Vagina (tissue), 2 donors: ENCODE measurements at places on chromosomes 12 and 14. TPM values are rescaled to one million over a fixed set of nuclear protein-coding genes. Genes with fewer than 3 reads are reported as not detected.
A peak's percentile ranks its signal among the peaks of the same experiment; 100 is the strongest.

The DHRS4L2 gene
- total RNA-seq: 16.7 TPM

The CD27 gene
- 1.2 TPM for total RNA-seq

The TMEM233 gene
- 0.49 TPM for total RNA-seq

The SLC17A8 gene
- not detected for total RNA-seq

The PRKAB1 gene
- 68.3 TPM for total RNA-seq

The SPTB gene
- total RNA-seq: 0.98 TPM

The TMEM117 gene
- 22.1 TPM for total RNA-seq

The GAPDH gene
- 2,297 TPM for total RNA-seq

The TOX4 gene
- total RNA-seq: 23.3 TPM

The IL22 gene
- not detected for total RNA-seq

The KIF5A gene
- total RNA-seq: 4.4 TPM

The ARHGAP9 gene
- 28.7 TPM for total RNA-seq

The CLEC1A gene
- 2.2 TPM for total RNA-seq

DNA sequence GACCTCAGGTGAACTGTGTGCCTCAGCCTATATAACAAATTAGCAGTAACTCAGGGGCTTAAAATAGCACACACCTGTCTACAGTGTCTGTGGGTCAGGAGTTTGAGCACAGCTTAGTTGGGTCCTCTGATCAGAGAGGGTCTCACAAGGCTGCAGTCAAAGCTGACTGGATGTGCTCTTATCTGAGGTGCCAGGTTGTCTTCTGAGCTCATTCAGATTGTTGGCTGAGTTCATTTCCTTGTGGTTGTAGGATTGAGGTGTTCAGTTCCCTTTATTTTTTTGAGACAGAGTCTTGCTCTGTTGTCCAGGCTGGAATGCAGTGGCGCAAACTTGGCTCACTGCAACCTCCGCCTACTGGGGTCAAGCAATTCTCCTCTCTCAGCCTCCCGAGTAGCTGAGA, 164.7 kb downstream of the ADCK1 start:
- no peaks in the 10 kb centered on the region for H3K36me3 ChIP-seq
- no peaks in the 10 kb centered on the region for H3K27me3 ChIP-seq
- DNase-seq: no peak
- H3K4me1 ChIP-seq: peaks cover 6% of the 10 kb centered on the region
- H3K27ac ChIP-seq: no peak overlapping the region

DNA sequence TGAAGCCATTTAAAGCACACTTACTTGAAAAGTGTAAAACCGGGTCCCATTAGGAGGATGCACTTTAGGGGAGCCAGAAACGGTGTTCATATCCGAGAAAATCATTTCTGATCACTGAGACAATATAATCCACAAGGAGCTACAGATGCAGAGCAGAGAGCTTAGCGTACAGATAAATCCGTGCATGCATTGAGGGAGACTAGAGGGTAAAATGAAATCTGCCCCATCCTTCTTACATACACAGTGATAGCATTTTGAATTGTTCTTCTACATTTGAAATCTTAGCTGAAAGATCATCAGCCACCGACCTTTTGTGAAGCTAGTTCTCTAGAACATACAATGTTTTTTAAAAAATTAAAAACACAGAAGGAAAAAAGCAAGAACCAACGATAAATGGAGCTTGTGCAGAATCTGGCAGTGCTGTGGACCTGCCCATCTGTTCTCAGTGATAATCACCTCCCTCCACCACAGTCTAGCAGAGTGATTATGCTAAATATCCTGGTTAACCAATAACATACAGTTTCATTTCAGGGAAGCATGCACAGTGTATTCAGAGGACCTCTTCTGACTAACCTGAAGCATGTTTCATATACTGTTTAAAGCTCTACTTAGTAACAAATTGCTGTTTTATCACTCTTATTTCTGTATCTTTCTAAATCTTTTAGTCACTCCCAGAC, 161.1 kb downstream of the PPFIA2 start:
- no peak overlapping the region for H3K4me3 ChIP-seq
- no peaks in the 10 kb centered on the region for H3K36me3 ChIP-seq
- no peaks in the 10 kb centered on the region for H3K4me1 ChIP-seq
- no peak overlapping the region for H3K27ac ChIP-seq
- H3K27me3 ChIP-seq: no peaks in the 10 kb centered on the region
- no peak for DNase-seq

- no peaks in the 10 kb centered on the region for H3K27me3 ChIP-seq
- H3K27ac ChIP-seq: no peak overlapping the region
Observed at GRCh38 chr14:24247422-24247821, 5.0 kb upstream of the TINF2 start.

DNA sequence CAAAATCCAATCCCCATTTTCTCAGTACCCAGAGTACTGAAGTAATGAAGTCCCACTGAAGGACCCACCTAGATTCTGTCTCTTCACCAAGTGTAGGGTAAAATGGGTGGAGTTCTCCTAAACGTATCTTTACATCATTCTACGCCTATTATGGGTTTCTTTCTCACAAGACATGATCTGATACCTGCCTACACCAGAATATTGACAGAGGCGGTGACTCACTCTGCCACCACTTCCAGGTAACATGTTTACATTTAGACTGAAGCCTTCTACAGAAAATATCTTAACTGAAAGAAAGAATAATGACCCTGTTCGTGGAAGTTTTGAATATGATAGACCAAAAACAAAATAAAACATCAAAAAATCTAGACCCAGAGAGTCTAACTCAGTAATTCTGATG, 89.8 kb downstream of the BTG1 start:
- no peak for DNase-seq
- no peak overlapping the region for H3K4me3 ChIP-seq
- H3K4me1 ChIP-seq: peaks cover 11% of the 10 kb centered on the region
- H3K27ac ChIP-seq: no peak overlapping the region
- H3K36me3 ChIP-seq: no peaks in the 10 kb centered on the region

GRCh38 chr12:51620448-51620847, 29.4 kb downstream of the SCN8A start:
- H3K27me3 ChIP-seq: no peaks in the 10 kb centered on the region
- H3K36me3 ChIP-seq: no peaks in the 10 kb centered on the region
- H3K4me1 ChIP-seq: no peaks in the 10 kb centered on the region
- H3K27ac ChIP-seq: no peak overlapping the region

GRCh38 chr12:57342207-57342691, 88.6 kb downstream of the R3HDM2 start:
- no peak for DNase-seq
- H3K27ac ChIP-seq: no peak overlapping the region
- H3K4me1 ChIP-seq: no peaks in the 10 kb centered on the region
- H3K36me3 ChIP-seq: no peaks in the 10 kb centered on the region
- no peak overlapping the region for H3K4me3 ChIP-seq

GRCh38 chr14:54881235-54881760, 21.3 kb downstream of the GCH1 start:
- H3K4me3 ChIP-seq: peak overlapping the region; percentile 43
- peak overlapping the region; percentile 76 for H3K27ac ChIP-seq
- H3K27me3 ChIP-seq: no peaks in the 10 kb centered on the region
- DNase-seq: no peak

DNA sequence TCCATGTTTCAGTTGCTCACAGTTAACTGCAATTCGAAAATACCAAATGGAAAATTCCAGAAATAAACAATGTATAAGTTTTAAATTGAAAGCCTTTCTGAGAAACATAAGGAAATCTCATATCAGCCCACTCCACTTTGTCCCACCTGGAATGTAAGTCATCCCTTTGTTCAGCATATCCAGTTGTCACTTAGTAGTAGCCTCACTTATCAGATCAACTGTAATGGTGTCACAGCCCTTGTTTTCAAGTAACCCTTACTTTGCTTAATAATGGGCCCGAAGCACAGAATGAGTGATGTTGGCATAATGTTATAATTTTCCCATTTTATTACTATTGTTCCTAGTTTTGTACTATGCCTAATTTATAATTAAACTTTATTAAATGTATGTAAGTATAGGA, 646.8 kb downstream of the C12orf50 start:
- DNase-seq: no peak
- no peak overlapping the region for H3K27ac ChIP-seq
- H3K4me3 ChIP-seq: no peak overlapping the region
- no peaks in the 10 kb centered on the region for H3K27me3 ChIP-seq
- no peaks in the 10 kb centered on the region for H3K4me1 ChIP-seq

DNA sequence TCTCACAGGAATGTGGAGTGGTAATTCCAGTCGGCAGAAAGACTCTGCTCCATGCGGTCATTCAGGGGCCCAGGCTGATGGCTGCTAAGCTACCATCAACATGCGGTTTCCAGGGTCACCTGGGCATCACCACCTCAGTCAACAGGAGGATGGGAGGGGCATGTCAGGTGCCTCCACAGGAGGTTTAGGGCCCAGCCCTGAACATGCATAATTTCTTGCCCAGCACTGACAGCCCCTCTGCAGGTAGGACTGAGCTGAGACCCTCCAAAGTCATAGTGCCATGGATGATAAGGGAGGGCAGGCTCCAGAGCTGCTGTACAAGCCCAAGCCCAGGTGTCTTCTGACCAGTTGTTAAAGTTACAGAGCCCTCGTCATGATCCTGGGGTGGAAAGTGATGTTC, 244.0 kb upstream of the SFSWAP start:
- H3K27ac ChIP-seq: no peak overlapping the region
- no peaks in the 10 kb centered on the region for H3K36me3 ChIP-seq
- DNase-seq: peak; percentile 52
- H3K4me3 ChIP-seq: no peak overlapping the region
- H3K4me1 ChIP-seq: no peaks in the 10 kb centered on the region
- H3K27me3 ChIP-seq: no peaks in the 10 kb centered on the region

GRCh38 chr12:106941481-106942156, 14.1 kb upstream of the TMEM263 start:
- no peak overlapping the region for H3K27ac ChIP-seq
- no peaks in the 10 kb centered on the region for H3K4me1 ChIP-seq
- no peaks in the 10 kb centered on the region for H3K27me3 ChIP-seq
- no peak for DNase-seq
- no peaks in the 10 kb centered on the region for H3K36me3 ChIP-seq

- no peaks in the 10 kb centered on the region for H3K27me3 ChIP-seq
- peak overlapping the region; percentile 92 for H3K4me3 ChIP-seq
- no peak for DNase-seq
- H3K27ac ChIP-seq: peak overlapping the region; percentile 58
- H3K36me3 ChIP-seq: no peaks in the 10 kb centered on the region
- peaks cover 18% of the 10 kb centered on the region for H3K4me1 ChIP-seq
Observed at GRCh38 chr14:103846543-103847450, 578 bp downstream of the PPP1R13B start.

DNA sequence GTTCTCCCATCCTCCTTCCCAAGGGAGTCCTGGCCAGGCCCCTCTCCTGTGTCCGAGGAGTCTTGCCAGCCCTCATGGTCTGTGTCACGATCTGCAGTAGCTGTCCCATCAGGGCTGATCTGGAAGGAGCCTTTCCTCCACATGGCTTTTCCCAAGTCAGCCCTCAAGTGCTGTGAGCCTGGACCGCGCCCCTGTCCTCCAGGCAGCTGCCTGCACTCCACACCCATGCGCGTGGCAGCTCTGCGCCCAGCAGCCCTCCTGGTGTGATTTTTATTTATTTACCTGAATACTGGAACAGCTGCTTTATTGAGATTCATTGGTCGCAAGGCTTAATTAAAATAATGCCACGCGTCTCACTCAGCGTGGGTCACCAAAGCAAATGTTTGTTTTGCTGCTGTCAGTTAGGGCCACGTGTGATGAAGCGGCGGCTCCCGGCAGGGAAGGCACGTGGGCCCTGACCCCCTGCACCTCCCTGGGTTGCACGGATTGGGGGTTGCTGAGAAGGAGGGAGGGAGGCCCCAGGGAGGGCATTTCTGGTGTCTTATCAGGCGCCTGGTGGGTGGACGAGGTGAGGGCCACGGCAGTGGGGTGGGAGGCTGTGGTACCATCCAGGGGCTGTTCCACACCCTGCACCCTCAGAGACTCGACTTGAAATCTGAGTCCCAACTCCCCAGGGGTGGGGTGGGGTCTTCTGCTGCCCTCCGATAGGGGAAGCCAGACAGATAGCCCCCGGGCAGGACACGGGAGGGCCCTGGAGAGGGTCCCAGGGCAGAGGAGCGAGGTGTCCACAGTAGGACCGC, 206.3 kb upstream of the C14orf180 start:
- H3K4me3 ChIP-seq: no peak overlapping the region
- H3K27me3 ChIP-seq: no peaks in the 10 kb centered on the region
- H3K27ac ChIP-seq: no peak overlapping the region
- DNase-seq: no peak

GRCh38 chr12:13383379-13383778, 186.9 kb downstream of the EMP1 start:
- H3K36me3 ChIP-seq: no peaks in the 10 kb centered on the region
- no peak overlapping the region for H3K27ac ChIP-seq
- DNase-seq: no peak
- no peaks in the 10 kb centered on the region for H3K27me3 ChIP-seq
- no peaks in the 10 kb centered on the region for H3K4me1 ChIP-seq

DNA sequence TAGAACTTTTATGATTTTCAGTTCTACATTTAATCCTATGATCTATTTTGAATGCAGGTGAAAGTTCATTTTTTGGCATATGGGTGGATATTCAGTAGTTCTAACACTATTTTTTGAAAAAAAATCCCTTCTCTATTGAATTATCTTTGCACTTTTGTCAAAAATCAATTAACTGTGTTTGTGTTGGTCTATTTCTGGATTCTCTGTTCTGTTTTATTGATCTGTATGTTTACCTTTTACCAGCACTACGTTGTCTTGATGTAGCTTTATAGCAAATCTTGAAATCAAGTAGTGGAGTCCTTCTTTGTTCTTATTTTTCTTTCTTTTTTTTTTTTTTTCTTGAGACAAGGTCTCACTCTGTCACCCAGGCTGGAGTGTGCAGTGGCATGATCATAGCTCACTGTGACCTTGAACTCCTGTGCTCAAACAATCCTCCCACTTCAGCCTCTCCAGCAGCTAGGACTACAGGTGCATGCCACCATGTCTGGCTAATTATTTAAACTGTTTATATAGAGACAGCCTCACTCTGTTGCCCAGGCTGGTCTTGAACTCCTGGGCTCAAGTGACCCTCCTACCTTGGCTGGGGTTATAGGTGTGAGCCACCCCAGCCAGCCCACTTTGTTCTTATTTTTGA, 31.9 kb downstream of the SLC39A9 start:
- no peak overlapping the region for H3K4me3 ChIP-seq
- no peaks in the 10 kb centered on the region for H3K27me3 ChIP-seq
- no peak overlapping the region for H3K27ac ChIP-seq
- no peak for DNase-seq
